Stimulated activated CD8-positive, alpha-beta memory T cell treated with anti-CD3 and anti-CD28 coated beads, Interleukin-2, amount 100 ng/mL, for 1 hour (primary cell): ENCODE measurements at places on chromosomes 2 and 18.

DNA sequence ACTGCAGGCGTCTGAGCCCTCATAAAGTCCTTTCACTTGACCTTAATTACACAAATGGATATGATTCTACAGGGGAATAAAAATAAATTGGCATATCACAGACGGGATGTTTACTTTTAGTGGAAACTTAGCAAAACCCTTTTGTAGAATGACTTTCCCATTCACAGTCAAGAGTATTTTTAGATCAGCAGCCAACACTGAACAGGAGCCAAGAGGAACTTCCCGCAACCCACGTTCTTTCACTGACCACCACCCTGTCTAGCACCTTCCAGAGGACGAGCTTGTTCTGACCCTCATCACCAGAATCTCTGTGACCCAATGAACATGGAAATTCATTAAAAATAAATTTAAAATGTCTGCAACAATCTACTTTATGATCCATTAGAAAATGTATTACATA, 119.0 kb upstream of the SNTG2 start:
- no peak for DNase-seq

DNA sequence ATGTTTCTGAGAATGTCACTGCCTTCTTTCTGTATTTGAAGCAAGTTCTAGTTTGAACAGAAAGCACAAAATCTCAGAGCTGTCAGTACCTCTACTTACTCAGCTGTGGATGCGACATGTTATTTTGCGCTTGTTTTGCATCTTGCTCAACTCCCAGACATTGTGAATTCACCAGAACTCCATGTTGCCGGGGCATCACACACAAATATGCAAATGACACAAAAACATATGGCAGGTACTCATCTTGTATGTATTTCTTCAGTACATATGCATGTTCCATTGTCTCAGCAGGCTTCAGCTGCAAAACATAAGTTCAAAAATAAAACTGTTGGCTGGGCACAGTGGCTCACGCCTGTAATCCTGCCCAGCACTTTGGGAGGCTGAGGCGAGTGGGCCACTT, 30.8 kb downstream of the ADCY3 start:
- no peak for DNase-seq

- no peak for DNase-seq
Measured at GRCh38 chr18:28576941-28577340, 400.0 kb upstream of the CDH2 start.

GRCh38 chr2:168480356-168480755, 24.3 kb downstream of the CERS6 start:
- DNase-seq, result no peak

DNA sequence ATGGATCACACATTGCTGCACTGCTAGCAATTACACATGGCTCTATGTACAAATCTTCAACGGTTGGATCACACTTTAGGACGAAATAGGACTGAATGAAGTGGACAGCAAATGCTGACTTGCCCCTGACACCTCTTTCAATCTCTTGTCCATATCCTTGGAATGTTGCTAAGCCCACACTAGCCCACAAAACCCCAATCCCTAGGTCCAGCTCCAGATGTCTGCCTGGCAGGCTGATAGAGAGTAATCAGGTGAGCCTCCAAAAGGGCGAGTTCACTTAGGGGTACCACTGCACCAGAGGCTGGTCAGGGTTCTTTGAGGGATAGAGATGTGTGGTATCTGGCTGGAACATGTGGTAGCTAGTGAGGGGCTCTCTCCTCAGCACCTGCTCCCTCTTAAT, 18.5 kb upstream of the FHOD3 start:
- no peak for DNase-seq

GRCh38 chr2:192773044-192773443, 578.3 kb upstream of the TMEFF2 start:
- DNase-seq, result no peak

DNA sequence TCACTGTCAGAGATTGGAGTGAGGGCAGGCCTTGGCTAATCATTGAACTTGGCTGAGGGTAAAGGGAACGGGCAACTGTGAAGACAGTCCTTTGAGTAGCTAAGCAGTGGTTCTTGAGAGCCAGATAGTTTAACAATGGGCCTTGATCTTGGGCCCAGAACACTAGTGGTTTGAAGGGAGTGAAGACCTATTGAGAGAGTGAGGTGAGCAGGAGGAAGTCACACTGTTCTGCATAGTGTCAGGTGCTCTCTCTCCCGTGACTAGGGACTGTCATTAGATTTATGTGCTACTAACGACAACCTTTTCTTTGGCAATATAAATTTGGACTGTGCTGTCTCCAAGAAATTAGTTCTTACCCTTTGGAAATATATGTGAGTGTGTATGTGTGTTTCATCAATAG, 44.6 kb upstream of the ALMS1 start:
- DNase-seq, result no peak

- DNase-seq, result no peak
Measured at GRCh38 chr2:207163053-207163755, 2.5 kb downstream of the KLF7 start.

DNA sequence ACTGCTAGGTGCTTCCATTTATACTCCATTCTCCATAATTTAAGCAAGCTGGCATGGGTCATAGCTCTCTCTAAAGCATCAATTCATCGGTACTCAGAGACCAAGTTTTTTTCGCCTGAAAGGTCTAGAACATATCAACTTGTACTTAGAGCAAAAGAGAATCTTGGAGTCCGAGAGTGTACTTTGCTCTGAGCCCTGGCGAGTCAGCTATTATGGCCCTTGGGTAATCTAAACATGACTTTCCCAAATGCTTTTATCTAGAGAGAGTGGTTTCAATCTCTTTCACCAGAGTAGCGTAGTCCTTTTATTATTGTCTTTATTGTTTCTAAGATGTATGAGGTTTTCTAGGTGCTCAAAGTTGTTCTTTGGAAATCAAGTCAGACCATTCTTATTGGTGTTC, 34.4 kb downstream of the MAIP1 start:
- no peak for DNase-seq

- no peak for DNase-seq
Measured at GRCh38 chr18:9604348-9604747, 10.0 kb downstream of the PPP4R1 start.

DNA sequence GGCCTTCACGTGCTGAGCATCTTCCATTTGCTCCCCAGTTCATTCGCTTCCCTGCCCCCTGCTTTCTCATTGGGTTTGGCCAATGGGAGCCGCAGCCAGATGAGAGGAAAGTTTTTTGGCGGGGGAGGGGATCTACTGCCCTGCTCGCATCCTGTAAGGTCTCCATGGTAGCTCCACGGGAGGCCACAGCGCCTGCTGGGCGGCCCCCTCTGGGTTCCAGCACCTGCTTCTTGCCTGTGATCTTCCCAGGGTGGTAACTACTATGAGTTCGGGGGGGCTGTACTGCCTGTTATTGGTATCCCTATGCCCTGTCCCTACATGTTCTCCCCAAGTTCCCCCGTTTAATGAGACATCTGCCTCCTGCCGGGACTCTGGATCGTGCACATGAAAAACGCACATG, 57.2 kb downstream of the INPP5D start:
- no peak for DNase-seq

GRCh38 chr2:239106966-239107365, 259.1 kb downstream of the TWIST2 start:
- DNase-seq, result no peak

DNA sequence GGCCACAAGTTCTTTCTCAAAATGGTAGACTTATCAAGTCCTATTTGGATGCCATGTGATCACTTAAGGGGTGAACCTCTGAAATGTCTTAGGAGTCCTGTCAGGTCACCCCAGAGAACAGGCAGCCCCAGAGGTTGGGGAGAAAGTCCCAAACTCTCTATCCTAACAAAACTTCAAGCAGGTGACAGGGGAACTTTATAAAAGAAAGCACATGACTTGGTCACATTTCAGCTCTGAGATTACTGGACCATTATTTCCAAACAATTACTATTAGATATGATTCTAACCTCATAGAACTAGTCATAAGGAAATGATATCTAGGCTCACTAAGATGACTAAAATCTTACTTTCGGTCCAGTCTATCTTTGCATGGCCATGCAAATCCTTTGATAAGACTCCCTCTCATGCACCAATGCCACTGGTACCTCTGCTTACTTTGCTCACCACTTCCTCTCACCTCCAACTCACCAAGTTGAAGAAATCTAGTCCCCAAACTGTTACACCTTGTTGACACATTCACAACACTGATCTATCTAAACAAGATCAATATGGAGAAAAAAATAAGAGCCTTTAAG, 107.0 kb downstream of the GALNT14 start:
- no peak for DNase-seq
